ENCODE measurements at places on chromosomes 2 and 18.

GRCh38 chr2:68565858-68566257 lies 77.5 kb upstream of the PROKR1 start:
- no peak for DNase-seq

DNA sequence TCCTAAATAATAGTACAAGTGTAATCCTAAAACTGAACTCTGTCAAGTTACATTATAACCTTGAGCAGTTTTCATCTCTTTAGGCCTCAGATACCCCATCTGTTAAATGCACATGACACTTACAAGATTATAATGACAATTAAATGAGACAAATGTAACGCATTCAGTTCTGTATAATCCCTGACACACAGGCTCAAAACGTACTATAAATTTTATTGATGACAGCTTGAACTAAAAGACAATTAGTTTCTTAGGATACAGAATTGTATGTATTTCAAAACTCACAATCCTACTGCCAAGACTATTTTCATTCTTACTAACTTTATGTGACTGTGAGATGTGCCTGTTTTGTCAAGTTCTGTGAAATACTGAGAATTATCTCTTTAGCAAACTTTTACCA lies 56.2 kb downstream of the GFPT1 start:
- DNase-seq, result no peak

GRCh38 chr18:3879836-3880120 lies 429.8 kb downstream of the TGIF1 start:
- no peak for DNase-seq

GRCh38 chr18:68707646-68708045 lies 7.3 kb downstream of the TMX3 start:
- no peak for DNase-seq

GRCh38 chr2:160257743-160258491 lies 57.8 kb upstream of the ITGB6 start:
- DNase-seq, result no peak

- DNase-seq, result no peak
Measured at GRCh38 chr18:51727780-51728179, 530.3 kb upstream of the MEX3C start.

DNA sequence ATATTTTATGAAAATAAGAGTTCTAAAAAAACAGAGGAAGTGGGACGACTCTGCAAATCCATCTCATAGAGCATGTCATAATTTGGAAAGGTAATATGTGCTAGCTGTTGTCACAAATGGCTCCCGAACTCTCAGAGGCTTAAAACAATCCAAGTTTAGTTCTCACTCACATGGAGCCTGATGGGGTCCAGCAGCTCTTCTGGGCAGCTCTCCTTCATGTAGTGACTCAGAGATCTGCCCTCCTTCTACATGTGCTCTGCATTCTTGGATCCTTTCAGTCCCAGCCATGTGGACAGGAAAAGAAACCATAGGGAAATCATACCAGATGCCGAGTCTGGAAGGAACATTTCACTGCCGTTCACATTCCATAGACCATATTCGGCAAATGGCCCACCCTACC lies 180.1 kb upstream of the APCDD1 start:
- no peak for DNase-seq

DNA sequence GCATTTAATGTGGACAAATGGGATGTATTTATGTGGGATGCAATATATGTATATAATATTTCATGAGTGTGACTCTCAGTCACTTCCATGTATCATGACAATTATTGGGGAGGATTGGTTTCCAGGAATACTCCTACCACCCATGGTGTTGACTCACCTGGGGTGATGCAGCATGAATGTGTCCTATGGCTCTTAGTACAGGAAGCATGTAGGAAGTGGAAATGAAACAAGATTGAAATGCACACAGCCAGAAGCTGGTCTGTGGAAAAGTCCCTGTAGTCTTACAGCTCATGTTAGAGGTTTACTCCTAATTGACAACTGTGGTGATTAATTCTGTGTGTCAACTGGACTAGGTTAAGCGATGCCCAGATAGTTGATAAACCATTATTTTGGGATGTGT lies 89.3 kb upstream of the HAAO start:
- DNase-seq, result no peak

All from SHP77 treated with DMSO at 0.1 percent for 48 hours (cell line).